ENCODE measurements at places on chromosomes 11 and 22.

DNA sequence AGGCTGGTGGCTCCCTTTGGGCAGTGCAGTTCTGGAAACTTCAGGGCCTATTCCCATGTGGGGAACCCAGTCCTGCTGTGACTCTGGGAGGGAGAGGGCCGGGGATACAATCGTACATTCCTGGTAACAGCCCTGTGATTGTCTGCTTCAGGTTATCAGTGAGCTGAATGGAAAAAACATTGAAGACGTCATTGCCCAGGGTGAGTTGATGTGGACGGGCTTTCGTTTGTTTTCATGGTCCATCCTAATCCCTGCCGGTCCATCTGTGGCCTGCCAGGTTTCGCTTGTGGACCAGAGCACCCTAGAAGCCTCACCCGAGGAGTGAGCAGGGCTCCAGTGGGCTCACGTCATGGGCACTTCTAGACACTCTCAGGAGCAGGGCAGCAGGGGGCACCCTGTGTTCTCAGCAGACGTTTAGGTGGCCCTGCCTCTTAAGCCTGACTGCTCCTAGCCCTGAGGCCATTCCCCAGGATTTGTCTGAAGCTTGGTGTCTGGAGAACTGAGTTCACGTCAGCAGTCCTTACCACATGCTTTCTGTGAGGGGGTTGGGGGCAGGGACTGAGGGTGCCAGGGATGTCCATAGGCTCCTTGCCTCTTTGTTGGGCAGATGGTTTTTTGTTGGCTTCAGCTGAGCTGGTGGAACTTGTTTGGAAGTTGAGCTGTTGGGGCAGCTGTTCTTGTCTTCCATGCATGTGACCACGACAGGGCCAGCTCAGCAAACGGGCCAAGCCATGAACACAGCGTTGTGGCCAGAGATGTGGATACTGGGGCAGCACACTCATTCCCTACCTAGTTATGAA, 1.9 kb downstream of the RPLP2 start:
- DNase-seq: no peak

- DNase-seq: no peak
Observed at GRCh38 chr11:66071381-66071801, 1.3 kb downstream of the PACS1 start.

DNA sequence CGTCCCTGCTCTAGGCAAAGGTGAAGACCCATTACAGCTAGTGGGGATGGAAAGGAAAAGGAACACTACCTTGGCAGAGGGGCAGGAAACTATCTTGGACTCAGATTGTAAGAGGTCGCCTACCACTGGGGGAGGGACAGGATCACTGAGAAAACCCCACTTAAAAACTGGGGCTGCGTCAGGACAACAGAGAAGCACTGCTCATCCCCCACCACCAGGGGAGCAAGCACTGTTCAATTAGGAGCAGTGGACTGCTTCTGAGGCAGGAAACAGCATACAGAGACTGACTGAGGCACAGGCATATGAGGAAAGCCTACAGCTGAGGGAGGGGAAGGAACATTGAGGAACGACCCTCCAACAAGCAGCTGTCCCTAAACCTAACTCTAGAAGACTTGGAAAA, 20.8 kb upstream of the DLAT start:
- DNase-seq: peak; percentile 4

DNA sequence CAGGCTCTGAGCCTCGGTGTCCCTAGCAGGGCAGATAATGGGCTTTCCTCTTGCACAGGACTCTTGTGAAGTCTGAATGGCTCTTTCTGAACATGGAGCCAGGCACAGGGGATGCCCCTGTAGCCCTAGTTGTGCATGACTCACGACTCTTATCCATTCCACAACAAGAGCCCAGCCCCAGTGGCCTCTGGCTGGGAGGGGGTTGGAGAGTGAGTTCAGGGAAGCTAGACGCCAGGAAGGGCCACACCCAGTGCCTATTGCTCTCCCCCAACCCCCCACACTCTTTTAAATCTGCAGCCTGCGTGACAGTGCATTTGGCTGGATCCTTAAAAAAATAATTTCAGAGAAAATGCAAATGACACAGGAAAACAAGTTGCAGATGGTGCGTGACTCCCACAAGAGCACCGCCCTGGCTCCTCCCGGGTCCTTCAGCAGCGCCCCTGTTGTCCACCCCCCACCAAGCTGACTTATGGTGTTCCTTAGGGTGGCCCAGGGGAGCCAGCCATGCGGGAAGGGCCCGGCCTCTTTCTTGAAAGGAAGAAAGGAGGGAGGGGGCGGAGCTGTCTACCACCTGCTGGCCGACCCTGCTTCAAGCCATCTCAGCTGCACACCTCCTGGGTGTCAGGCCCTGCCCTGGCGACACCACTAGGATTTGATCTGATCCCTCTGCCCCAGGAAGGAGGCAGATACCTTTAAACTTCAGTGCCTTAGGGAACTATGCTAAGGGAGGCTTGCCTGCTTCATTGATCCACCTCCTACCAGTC, 74.7 kb downstream of the MN1 start:
- DNase-seq: peak; percentile 65

- no peak for DNase-seq
Observed at GRCh38 chr22:22038178-22038880, 55.7 kb upstream of the TOP3B start.

DNA sequence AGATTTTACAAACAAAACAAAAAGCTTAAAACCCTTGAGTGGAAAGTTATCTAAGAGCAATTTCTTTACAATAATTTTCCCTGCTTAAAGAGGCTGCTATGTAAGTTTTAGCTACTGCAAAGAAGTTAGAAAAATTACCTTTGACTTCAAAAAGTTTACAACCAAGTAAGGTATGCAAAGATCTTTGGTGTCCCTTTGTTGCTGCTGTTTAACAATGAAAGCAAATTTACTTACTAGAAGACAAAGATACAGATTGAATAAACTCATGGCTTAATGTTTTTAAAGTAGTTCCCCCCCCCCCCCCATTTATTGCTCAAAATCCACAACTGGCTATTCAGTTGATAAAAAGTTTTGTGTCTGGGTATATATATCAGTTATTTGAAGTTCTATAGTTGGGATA, 26.0 kb downstream of the TMEM123 start:
- DNase-seq: no peak

GRCh38 chr11:97107604-97108003, 717.8 kb downstream of the JRKL start:
- DNase-seq: no peak

- peak; percentile 3 for DNase-seq
Observed at GRCh38 chr11:35664977-35665441, 2.4 kb downstream of the TRIM44 start.

- no peak for DNase-seq
Observed at GRCh38 chr11:100593291-100593690, 93.8 kb upstream of the ARHGAP42 start.

DNA sequence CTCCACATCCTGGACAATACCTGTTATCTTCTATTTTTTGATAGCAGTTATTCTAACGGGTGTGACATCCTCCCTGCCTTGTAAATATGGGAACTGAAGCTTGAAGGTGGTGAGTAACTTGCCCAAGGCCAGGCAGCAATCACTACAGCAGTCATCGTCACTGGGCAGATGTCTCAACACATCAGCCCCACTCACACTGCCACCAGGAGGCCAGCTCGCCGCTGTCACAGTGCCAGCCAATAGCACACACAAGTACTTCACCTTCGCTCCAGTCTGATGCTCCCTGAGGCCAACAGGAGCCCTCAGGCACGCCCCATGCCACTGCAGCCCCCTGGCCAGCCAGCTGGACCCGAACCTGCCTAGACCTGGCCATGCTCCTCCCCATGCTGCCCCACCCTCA, 4.9 kb upstream of the TTLL1 start:
- DNase-seq: no peak

DNA sequence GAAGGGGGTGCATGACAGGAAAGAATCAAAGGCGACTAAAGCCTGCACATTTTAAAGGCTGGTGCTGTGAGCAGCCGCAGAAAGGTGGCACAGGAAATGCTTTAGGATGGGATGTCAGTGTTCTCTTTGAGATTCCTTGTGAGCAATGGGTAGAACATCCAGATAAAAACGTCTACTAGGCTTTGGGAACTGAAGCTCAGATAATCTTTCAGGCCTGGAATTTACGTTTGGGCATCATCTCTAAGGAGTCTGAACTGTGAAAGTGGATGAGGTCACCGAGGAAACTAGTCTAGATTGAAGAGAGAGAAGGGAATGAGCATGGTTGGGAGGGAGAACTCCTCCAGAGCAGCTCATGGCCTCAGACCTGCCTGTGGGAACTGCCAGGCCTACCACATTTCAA, 65.7 kb downstream of the FLI1 start:
- DNase-seq: no peak

DNA sequence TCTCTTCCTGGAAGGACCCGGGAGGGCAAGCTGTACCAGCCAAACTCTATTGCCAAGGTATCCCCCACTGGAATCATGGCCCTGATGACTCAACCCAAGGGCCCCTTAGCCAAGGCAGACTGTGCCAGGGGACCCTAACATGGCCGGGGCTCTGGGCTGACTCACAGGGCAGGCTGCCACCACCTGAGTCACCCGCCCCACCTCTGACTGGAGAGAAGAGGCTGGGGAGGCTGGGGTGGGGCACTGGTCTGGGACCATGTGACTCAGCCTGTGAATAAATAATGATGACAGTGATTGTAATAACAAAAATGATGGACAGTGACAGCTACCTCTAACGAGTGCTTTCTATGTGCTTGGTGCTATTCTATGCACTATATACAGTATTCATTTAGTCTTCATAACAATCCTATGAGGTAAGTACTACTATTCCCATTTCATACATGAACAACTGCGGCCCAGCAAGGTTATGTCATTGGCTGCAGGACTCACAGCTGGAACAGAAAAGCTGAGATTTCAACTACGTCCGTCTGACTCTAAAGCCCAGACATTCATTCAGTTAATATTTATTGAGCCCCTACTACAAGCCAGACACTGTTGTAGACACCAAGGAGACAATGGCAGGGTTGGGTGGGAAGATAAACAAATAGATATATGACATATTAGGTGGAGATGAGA, 84.2 kb downstream of the FBXO7 start:
- DNase-seq: no peak

DNA sequence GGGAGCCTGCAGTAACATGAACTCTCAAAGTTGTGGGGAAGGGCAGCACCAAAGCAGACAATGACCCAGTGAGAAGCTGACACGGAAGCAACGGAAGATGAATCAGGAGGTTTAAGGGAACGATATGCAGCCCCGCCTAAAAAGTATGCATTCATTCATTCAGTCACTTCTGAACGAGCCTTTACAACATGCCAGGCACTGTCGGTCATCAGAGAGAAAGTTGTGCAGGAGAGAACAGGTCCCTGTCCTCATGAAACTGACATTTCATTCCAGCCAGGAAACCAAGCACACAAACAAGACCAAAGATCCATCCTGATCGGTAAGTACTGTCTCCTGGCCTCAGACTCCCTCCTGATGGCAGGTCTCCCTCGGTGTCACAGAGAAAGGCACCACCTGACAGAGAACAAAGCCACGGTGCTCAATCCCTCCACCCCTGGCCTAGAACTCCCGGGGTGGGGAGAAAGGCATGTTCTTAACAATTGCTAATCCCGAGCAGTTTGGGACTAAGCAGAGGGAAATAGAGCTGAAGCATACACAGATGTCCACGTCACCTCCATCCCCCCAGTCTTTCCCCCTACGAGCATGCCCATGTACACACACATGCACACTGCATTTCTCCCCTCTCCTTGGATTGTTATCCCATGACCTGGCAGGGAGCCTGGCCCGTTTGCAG, 49.3 kb downstream of the LRFN4 start:
- DNase-seq: no peak

DNA sequence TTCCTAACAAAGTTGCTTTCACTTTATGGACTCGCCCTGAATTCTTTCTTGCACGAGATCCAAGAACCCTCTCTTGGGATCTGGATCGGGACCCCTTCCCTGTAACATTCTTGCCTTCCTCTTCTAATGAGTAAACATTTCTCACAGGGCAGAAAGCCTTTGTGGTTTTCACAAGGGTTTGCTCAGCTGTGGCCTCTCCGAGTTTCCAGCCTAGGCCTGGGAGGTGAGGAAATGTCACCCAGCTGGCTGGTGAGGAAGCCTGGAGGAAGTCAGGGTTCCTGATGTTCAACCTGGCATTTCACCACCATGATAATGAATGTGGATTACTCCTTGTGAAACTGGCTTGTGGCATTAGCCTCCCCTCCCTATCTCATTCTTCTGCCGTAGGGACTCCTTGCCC, 224.9 kb downstream of the DSCAML1 start:
- DNase-seq: no peak

GRCh38 chr11:83574519-83574918, 288.4 kb upstream of the CCDC90B start:
- DNase-seq: no peak

DNA sequence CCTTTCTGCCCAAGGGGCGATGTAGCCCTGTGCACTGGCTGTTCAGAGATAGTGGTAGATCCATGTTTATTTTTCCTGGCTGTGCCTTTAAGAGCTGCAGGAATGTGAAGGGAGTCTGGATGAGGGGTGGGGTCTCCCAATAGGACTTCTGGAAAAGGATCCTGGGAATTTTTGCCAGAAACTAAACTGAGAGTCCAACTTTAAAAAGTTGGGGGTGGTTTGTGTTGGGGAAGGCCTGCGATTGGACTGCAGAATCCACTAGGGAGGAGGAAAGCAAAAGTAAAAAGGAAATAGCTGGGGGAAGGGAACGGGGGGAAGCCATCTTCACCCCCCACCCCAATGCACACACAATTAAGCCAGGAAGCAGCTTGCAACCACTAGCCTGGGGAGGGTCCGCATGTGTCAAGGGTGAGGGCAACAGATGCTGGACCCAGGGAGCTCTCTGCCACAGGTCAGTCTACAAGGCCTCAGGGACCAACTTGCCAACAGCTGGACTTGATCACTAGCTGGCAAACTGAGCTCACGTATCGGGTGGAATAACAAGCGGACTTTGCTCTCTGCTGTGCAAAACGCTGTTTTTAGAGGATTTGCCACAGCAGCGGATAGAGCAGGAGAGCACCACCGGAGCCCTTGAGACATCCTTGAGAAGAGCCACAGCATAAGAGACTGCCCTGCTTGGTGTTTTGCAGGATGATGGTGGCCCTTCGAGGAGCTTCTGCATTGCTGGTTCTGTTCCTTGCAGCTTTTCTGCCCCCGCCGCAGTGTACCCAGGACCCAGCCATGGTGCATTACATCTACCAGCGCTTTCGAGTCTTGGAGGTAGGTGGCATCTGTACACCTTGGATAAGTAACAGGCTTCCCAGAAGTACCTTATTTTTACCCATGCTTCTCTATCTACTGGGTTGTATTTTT, at the start of gene OLFML1:
TSS of gene OLFML1 (plus strand) at position 321 of the 912 bp plus-strand sequence. CDS start at position 691, 370 bp downstream.
- no peak for DNase-seq

DNA sequence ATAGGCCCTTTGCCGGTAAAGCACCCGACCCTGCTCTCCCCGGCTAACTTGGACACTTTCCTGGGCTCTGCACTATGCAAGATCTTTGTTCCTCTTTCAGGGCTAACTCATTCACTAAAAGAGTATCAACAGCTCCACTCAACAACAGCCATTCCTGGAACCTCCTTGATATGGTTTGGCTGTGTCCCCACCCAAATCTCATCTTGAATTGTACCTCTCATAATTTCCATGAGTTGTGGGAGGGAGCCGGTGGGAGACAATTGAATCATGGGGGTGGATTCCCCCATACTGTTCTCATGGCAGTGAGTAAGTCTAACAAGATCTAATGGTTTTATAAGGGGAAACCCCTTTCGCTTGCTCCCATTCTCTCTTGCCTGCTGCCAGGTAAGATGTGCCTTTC, 330.0 kb downstream of the TENM4 start:
- no peak for DNase-seq

GRCh38 chr11:66559142-66559865, 9.1 kb downstream of the CTSF start:
- peak; percentile 52 for DNase-seq

GRCh38 chr11:116171271-116172140, 601.3 kb downstream of the BUD13 start:
- no peak for DNase-seq

- no peak for DNase-seq
Observed at GRCh38 chr22:30869667-30870395, 98.7 kb downstream of the MORC2 start.

GRCh38 chr11:441043-441417, 781 bp downstream of the ANO9 start:
- DNase-seq: no peak

Data from CD4-positive, alpha-beta T cell treated with Interferon alpha-2 for 1 hour (primary cell).